NCI-H1048 (cell line): ENCODE measurements at places on chromosomes 11 and 22.

DNA sequence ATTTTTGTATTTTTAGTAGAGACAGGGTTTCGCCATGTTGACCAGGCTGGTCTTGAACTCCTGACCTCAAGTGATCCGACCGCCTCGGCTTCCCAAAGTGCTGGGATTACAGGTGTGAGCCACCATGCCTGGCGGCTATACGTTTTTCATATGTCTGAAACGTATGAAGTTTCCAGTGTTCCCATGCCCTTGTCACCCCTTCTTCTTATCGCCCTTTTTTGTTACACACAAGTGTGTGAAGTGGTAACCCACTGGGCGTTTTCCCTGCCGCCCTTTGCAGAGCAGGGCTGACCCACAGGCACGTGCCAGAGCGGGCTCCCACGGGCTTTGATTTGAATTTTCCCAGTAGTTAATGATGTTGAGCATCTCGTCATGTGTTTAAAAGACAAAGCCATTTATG lies 17.0 kb downstream of the PIM3 start:
- DNase-seq, result no peak

GRCh38 chr11:44824300-44824704 lies 97.5 kb downstream of the TSPAN18 start:
- no peak for DNase-seq

- DNase-seq, result no peak
Measured at GRCh38 chr11:86291466-86292262, 10.4 kb upstream of the HIKESHI start.

DNA sequence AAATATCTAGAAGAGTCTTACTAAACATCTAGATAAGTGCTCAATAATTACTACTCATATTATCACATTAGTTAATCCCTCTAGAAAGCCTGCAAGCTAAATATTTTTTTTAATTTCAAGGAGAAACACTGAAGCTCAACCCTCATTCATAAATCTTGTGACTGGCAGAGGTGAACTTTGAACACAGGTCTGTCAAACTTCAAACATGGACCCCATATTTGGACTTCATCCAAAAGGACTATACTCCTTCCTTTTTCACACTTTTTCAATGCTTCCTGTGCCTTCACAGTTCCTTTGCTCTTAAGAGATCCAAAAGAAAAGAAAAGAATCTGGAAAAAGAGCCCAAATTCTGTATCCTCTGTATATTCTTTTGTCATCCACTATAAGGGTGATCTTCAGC lies 28.3 kb upstream of the OR9G4 start:
- no peak for DNase-seq

DNA sequence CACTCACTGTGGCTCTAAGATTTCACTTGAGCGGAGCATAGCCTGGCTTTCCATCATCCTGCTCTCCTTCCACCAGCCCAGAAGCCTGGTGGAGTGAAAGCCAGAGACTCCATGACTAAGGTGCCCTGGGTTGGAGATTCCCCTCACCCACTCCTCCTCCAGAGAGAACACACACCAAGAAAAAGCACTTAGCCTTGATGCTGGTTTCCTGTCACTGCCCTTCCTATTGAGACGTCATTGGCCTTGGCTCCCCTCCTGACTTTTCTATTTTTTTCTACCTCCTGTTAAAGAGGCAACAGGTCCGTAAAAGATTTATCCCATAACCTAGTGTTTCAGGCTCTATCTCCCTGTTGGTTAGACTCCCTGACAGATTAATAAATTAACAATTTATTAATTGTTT lies 38.5 kb upstream of the APLNR start:
- DNase-seq, result no peak

GRCh38 chr11:17811352-17811751 lies 76.8 kb downstream of the KCNC1 start:
- DNase-seq, result no peak

- DNase-seq, result no peak
Measured at GRCh38 chr11:8654503-8654902, 28.0 kb downstream of the TRIM66 start.

- no peak for DNase-seq
Measured at GRCh38 chr11:291281-292210, 2.6 kb downstream of the PGGHG start.

DNA sequence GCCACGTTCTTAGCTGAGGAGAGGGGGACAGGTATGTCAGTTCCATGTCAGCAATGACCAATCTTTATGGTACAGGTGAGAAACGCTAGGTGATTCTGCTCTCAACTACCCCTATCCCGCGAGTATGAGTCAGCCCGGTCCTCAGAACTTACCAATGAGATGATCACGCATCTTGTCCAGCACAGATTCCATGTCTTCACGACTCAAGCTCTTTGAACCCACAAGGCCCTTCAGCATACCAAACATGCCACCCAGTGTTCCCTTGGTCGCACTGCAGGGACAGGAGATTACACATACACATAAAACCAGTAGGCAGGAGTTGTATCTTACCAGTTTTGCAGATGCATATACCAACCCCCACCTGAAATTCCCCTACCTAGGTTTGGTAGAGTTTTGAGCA lies 2.9 kb downstream of the SRPRA start:
- DNase-seq, result no peak

DNA sequence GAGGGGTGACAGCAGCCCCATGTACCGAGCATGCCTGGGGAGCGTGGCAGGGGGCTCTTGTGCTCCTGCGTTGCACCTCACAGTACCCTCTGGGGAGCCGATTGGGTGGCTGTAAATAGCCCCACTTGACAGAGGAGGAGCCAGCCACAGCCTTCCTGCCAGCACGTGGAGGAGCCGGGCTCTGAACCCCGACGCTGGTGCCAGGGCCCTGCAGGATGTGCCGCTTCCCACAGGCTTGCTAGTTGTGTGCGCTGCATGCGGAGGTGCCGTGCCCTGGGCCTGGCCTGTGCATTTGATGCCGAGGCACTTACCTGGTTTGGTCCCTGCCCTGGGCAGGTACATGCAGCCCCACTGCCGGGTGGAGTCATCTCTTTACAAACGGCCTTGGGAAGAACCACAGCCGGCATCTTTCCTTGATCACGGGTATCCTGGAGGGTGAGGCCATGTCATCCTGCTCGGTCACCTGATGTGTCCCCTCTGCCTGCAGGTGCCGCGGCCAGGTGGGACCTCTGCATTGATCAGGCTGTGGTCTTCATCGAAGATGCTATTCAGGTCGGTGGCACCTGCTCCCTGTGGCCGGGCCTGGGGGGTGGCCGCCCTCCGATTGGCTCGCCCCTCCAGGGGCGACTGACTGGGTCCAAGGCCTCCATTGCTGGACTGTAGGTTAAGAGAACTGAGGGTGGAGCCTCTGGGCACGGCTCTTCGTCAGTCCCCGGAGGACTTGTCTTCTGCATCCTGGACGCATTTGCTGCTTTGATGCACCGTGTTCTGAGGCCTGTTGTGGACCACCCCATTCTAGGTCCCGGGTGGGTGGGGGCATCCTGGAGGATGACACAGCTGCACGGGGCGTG lies 5.0 kb downstream of the TPCN2 start:
- DNase-seq, result no peak

DNA sequence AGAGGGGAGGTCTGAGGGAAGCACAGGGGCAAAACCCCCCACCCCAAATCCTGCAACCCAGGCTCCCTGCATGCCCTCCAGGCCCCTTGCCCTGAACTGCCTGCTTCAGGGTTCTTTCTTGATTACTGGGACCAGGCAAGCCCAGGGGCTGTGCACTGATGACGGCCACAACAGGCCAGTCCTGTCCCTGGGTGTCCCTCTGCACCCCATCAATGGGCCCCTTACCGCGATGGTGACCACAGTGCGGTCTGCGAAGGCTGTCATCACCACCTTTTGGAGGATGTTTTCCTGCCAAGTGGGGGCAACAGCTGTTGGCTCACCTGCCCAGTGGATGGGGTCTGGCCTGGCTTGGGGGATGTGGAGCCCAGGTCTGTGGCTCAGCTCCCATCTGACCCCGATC lies 5.0 kb upstream of the KCNJ11 start:
- DNase-seq, result no peak

- no peak for DNase-seq
Measured at GRCh38 chr11:122666743-122667142, 11.2 kb downstream of the UBASH3B start.

DNA sequence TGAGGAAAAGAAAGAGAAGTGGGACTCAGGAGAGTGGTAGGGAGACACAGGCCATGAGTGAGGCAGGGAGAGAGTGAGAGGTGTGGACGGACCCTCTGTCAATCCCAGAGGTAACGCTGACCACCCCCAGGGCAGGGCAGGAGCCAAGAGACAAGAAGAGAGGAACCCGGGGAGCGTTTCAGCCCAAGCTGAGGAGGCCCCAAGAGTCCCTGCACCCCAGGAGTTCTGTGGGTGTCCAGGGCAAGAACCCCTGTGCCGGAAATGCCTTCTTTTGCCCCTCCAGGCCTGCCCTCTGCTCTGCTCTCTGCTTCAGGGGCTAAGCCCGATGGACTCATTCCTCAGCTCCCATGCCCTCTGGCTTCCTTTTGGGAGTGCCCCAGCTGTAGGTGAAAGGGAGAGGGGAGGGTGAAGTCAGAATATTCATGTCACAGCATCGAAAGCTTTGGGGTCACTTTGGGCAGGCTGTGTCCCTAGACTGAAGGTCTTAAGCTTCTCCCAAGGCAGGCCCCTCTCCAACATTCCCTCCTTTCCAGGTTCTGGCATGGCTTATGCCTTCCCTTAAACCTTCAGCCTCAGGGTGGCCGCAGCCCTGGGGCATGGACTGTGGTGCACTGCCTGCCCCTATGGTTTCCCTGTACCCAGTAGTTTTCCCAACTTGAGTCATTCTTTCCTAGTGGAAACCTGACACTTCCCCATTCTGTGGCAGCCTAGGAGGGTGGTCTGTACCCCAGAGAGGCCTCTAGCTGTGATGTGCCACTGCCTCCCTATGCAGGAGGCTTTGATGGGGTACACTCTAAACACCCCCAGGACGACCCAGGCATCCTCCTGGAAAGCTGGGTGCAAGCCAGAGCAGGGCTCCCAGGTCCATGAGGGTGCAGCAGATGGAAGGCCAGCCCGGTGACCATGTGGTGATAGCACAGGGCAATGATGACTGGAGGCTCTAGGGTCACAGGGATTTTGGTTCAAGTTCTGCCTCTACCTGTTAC lies 27.1 kb downstream of the MYEOV start:
- DNase-seq, result no peak

DNA sequence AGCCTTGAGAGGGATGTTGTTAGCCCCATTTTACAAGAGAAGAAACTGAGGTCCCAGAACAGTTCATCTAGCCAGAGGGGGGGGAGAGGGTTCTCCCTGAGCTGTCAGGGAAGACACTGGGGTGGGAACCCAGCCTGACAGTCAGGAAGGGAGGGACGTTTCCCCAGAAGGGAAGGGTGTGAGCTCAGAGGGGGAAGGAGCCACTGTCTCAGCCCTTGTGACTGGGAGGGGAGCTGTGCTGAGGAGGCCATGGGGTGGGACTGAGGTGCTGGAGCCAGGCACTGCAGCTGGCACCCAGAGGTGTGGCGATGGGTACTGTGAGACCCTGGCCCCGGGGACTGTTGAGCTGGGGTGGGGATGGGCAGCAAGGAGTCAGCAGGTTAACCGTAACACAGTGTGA lies 35.7 kb downstream of the DAGLA start:
- DNase-seq, result no peak

- no peak for DNase-seq
Measured at GRCh38 chr22:47420211-47420610, 657.8 kb downstream of the TBC1D22A start.

- DNase-seq, result no peak
Measured at GRCh38 chr11:85685820-85686459, at the start of gene CCDC89. Gene CCDC89 (minus strand): TSS chr11:85686195. CDS start chr11:85686130, 65 bp downstream.

DNA sequence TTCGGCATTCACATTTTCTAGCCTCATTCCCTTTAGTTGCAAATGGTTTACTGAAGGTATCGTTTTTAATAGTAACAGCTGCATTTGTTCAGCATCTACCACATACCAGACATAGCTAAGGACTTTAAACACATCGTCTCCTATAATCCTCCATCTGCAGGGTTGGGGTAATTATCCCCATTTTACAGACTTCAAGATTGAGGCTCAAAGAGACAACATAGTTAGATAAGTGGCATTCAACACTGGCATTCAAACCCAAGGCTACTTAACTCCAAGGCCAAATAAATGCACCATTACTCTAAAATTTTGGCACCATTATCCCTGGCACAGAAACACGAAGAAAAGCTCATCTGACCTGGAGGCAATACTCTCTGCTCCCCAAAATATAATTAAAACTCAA lies 28.5 kb downstream of the SMCO4 start:
- DNase-seq, result no peak

DNA sequence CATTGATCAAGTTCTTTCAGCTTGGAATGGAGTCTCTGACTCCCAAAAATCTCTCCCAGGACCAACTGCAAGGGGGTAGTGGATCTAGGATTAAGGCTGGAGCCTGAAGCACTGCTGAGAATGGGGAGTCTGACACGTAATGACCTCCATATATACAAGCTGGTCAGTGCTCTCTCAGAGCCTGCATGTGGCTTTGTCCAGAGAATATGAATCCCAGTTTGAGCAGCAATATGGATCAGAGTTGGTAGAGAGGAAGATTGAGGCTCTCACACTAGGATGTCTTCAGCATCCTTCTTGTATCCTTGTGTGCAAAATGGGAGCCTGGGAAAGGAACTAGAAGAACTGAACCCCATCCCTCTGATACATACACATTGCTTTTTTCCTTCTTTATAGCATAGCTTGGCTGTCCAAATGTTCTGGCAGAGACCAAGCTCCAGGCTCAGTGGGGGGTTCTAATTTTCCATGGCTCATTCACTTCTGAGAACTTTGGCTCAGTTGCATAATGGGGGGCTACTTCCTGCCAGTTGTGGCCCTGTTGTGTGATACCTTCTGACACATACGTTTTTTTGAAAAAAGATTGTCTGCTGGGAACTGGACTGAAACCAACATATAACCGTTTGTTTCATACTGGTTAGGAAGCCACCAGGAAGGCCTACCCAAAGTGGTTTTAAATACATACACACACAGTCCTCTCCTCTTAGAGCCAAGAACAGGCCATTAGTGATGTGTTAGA lies 138.2 kb downstream of the ETS1 start:
- DNase-seq, result no peak

DNA sequence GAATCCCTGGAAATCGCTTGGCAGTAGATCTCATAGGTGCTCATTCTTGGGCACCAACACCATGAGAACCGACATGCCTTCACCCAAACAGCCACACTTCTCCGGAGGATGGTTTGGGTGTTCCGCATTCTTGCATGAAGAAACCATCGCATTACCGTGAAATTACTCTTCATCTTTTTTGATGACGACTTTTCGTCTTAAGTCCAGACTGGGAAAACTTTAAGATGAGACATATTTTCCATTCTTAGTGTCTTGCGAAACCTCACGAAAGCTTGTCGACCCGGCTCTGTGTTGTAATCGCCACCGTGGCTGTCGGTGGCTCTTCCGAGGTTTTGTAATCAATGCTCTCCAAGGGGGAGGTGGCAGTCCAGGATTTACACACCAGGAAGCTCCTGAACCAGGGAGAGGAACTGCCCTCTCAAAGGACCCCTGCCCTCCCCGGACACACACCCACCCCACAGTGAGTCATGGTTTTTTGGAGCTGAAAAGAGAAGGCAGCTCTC lies 1.7 kb downstream of the TOM1 start:
- no peak for DNase-seq

DNA sequence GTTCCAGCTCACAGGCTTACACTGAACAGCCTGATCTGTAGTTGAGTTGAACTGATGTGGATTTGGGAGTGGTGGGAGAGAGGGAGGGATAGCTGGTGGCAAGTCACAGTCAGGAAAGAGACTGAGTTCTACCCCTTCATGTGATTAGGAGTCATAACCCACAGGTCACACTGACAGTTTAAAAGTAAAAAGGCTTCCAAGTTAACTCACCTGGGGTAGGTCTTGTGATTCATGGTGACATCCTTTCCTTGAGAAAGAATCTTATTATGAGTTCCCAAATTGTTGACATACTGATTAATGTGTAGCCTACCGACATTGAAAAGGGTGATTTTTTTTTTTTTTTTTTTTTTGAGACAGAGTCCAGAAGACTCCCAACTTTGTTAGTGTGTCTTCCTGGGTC lies 5.4 kb downstream of the IZUMO1R start:
- DNase-seq, result no peak
